ENCODE measurements at places on chromosomes 12 and 14. TPM values are rescaled to one million over a fixed set of nuclear protein-coding genes. Genes with fewer than 3 reads are reported as not detected.

Gene LRRC10
- total RNA-seq, result not detected

Gene CKB
- total RNA-seq, result 5.8 TPM

DNA sequence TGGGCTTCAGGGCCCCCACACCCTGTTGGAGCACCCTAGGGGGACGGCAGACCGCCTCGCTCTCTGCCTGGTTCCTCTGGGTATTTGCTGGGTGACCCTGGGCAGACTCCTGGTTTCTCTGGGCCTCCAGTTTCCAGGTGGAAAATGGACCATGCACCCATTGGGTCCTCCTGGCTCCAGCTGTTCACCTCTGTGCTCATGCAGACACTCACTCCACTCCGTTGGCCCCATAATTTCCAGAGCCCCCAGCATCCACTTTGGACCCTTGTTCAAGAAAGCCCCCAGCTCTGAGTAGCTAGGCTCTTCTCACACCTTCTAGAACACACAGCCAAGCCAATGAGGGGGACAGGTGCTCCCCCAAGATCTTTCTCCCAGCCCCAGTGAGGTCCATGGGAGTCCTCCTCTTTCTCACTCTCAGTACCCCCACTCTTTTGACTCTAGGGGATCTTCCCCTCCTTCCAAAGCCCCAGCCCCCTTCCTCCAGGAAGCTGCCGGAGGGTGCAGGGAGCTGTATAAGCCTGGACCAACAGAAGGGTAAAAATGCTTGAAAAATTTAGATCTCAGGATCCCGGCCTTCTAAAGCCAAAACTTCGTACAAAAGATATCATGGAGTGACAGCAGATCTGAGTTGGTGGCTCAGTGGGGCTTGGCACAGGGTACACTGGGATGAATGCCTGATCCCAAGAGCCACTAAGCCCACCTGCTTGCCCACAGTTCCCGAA lies 174.8 kb upstream of the RTL1 start:
- H3K36me3 ChIP-seq, result no peaks in the 10 kb centered on the region
- H3K4me3 ChIP-seq, result no peak overlapping the region
- no peak for DNase-seq
- no peaks in the 10 kb centered on the region for H3K4me1 ChIP-seq
- no peak overlapping the region for H3K27ac ChIP-seq

DNA sequence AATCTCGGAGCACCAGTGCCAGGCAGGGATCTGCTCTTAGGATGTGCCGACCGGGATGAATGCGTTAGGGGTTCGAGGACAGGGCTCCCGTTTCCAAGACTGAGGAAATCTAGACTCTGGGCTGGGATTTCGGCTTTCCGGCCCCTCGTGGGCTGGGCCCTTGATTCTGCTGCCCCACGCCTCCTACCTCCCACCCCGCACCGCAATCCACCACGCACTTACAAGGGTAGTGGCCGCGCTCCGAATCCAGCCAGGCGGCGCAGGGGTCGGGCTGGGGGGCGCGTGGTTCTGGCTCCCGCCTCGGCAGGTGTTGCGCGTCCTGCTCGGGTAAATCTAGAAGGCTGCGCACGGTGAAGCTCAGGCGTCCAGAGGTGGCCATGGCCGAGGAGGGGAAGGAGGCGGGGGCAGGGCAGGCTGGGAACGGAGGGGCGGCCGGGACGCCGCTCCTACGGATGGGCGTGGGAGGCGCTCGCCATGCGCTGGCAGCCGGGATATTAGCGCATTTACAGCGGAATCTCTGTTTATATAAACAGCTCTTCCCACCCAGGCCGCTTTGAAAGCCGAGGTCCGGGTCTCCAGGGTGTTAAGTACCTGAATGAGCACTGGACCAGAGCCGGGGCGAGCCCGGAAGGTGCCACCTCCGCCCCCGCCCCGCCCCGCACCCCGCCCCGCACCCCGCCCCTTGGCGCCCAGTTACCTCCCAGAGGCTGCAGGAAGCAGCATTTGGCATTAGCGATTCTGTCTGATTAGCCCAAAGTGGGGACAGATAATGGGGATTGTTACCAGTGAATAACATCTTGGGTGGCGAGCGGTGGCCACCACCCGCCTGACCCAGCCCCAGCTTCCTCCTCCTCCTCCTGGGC lies at the start of gene NKX2-8:
TSS of gene NKX2-8 (minus strand) at position 604 of the 863 bp plus-strand sequence. CDS start at position 379, 225 bp downstream.
- DNase-seq, result no peak
- H3K36me3 ChIP-seq, result no peaks in the 10 kb centered on the region
- H3K27ac ChIP-seq, result no peak within 1 kb of the TSS
- H3K4me1 ChIP-seq, result no peaks in the 10 kb centered on the region
- H3K27me3 ChIP-seq, result peaks cover 22% of the 10 kb centered on the region
- no peak within 1 kb of the TSS for H3K4me3 ChIP-seq

DNA sequence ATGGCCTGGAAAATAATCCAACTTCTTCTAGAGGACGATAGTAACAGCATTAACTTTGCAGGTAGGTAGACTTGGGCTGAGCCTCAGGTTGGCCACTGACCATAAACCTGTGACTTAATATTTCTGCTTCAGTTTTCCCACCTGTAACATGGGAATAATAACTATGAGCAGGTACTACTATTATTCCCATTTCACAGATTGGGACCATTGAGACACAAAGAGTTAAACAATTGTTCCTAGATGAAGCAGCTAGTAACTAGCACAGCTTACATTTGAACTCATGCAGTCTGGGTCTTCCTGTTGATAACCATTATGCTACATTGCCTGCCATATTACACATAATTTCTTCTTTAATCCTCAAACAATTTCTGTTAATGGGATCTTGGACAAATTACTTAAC lies 217.7 kb downstream of the NUAK1 start:
- no peaks in the 10 kb centered on the region for H3K4me1 ChIP-seq
- no peaks in the 10 kb centered on the region for H3K36me3 ChIP-seq
- H3K27ac ChIP-seq, result no peak overlapping the region
- H3K27me3 ChIP-seq, result peaks cover 2% of the 10 kb centered on the region

GRCh38 chr14:89371585-89372511 lies 45.2 kb downstream of the FOXN3 start:
- peaks cover 6% of the 10 kb centered on the region for H3K4me1 ChIP-seq
- H3K4me3 ChIP-seq, result no peak overlapping the region
- no peak for DNase-seq
- no peaks in the 10 kb centered on the region for H3K27me3 ChIP-seq

GRCh38 chr12:39287817-39288216 lies 155.1 kb downstream of the KIF21A start:
- H3K36me3 ChIP-seq, result no peaks in the 10 kb centered on the region
- H3K4me1 ChIP-seq, result no peaks in the 10 kb centered on the region
- no peak overlapping the region for H3K27ac ChIP-seq
- H3K27me3 ChIP-seq, result peaks cover 2% of the 10 kb centered on the region

DNA sequence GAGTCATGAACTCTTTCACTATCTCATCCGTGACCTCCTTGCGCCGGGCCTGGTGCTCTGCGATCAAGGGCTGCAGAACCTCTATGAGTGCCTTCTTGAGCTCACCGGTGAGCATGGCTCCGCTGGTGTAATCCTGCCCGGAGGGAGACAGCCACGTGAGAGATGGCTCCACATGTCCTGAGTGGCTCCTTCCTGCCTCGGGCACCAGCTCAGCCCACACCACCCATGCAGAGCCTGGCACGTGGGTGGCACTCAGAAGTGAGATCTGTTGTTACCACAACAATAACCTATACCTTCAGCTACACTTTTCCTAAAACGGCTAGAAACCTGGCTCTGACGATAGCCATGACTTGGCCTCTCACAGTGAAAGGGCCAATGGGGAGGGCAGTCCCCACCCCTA lies 11.8 kb downstream of the SLC25A47 start:
- no peaks in the 10 kb centered on the region for H3K27me3 ChIP-seq
- H3K4me1 ChIP-seq, result no peaks in the 10 kb centered on the region
- H3K36me3 ChIP-seq, result peaks cover 12% of the 10 kb centered on the region
- no peak overlapping the region for H3K27ac ChIP-seq
- no peak overlapping the region for H3K4me3 ChIP-seq
- no peak for DNase-seq

Gene CD9
- 3.6 TPM for total RNA-seq

GRCh38 chr12:80553316-80553715 lies 109.3 kb downstream of the PTPRQ start:
- H3K27me3 ChIP-seq, result no peaks in the 10 kb centered on the region
- no peak overlapping the region for H3K4me3 ChIP-seq
- no peak overlapping the region for H3K27ac ChIP-seq
- no peaks in the 10 kb centered on the region for H3K36me3 ChIP-seq
- no peaks in the 10 kb centered on the region for H3K4me1 ChIP-seq

DNA sequence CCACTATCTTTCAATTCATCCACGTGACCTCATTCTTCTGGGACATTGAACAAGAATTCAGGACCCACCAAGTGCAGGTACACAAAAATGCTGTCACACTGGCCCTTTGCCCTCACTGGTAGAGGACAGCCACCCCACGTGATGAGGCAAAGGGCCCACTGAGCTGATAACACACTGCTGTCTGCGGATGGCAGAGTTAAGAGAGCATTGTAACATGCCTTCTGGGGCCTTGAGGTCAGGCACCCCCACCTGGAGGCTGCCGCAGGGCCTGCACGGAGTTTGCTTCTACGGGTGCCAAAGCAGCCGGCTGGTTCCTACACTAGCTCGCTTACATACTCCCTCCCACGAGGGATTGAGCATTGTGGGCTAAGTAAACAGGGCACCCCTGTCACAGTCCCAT lies 101.0 kb downstream of the LRIG3 start:
- H3K27ac ChIP-seq, result no peak overlapping the region
- no peaks in the 10 kb centered on the region for H3K36me3 ChIP-seq
- no peaks in the 10 kb centered on the region for H3K27me3 ChIP-seq
- no peak for DNase-seq
- no peaks in the 10 kb centered on the region for H3K4me1 ChIP-seq

DNA sequence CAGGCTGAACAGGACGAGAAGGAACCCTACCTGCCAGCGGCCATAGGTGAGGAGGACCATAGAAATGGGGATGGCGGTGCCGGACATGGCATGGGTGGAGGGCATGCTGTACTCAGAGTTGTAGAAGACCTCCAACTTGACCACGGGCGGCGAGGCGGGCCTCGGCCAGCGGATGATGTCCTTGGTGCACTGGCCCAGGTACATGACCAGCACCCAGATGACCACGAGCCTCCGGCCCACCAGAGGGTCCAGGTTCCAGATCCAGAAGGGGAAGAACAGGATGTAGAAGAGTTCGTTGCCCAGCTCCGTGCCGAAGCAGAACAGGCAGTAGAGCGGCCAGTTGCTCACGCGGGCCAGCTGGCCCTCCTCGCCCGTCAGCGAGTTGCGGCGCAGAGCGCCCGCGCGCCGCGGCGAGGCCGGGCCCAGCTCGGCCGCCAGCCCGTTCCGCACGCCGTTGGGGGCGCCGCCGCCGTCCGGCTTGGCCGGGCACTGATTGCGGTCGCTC lies 582 bp downstream of the SGPP1 start:
- peak overlapping the region; percentile 92 for H3K4me3 ChIP-seq
- peaks cover 3% of the 10 kb centered on the region for H3K36me3 ChIP-seq
- H3K27me3 ChIP-seq, result no peaks in the 10 kb centered on the region
- peak overlapping the region; percentile 81 for H3K27ac ChIP-seq
- peak; percentile 34 for DNase-seq

- DNase-seq, result peak; percentile 39
- no peaks in the 10 kb centered on the region for H3K4me1 ChIP-seq
- no peaks in the 10 kb centered on the region for H3K27me3 ChIP-seq
- no peak overlapping the region for H3K4me3 ChIP-seq
Observed at GRCh38 chr12:44015333-44015941, 179.6 kb downstream of the TMEM117 start.

Gene STYX
- 34.0 TPM for total RNA-seq

Gene AKAP6
- total RNA-seq, result 0.47 TPM

DNA sequence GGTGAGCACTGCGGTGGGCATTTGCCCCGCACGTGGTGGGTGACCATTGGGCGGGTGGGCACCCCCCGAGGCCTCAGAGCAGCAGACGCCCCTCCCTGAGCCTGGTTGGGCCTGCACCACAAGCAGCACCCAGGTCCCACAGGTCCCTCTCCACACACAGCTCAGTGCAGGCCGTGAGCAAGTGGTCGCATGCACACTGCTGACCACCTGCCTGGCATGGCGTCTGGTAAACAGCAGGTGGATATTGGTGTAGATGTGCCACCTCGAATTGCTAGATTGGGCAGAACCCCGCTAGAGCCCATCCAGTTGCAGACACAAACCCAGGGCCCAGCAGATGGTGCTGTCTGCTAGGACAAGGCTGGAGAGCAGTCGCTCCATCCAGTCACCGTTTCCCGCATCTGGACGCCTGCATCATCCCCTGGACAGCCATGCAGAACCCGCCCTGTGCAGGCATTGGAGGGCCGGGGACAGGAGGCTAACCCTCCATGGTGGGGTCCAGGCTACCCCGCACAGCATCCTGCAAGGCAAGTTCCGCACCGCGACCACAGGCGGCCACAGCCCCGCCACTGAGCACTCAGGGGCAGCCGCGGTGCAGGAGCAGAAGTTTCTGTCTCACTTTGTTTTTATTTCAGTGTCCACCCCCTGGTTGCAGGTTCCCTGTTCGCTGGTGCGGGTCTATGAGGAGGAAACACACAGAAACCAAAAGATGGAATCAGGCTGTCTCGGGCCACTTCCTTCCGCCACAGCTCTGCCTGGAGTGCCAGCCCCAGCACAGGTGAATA lies 45.6 kb upstream of the RIMBP2 start:
- no peaks in the 10 kb centered on the region for H3K27me3 ChIP-seq
- no peak overlapping the region for H3K4me3 ChIP-seq
- H3K36me3 ChIP-seq, result no peaks in the 10 kb centered on the region
- peaks cover 7% of the 10 kb centered on the region for H3K4me1 ChIP-seq
- H3K27ac ChIP-seq, result no peak overlapping the region

DNA sequence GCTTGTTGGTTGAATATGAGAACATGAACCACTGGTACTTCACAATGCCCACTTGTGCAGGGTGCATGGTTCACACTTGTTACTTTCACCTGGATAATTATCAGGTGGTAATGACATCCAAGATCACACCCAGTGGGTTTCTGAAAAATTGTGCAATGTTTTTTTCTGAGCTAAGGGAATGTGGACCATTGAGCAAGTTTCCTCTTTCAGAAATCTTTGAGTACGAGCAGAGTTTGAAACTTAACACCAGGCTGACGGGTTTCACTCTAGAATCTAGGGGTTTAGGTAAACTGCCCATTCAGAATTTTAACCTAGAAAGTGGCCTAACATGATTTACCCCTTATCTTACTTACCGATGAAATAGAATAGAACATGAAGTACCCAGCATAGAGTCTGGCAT lies 389.6 kb downstream of the PAWR start:
- no peak overlapping the region for H3K4me3 ChIP-seq
- no peaks in the 10 kb centered on the region for H3K27me3 ChIP-seq
- no peaks in the 10 kb centered on the region for H3K36me3 ChIP-seq
- no peak overlapping the region for H3K27ac ChIP-seq

- H3K4me3 ChIP-seq, result no peak overlapping the region
- no peak for DNase-seq
- no peak overlapping the region for H3K27ac ChIP-seq
- H3K36me3 ChIP-seq, result no peaks in the 10 kb centered on the region
Observed at GRCh38 chr12:15372352-15372751, 50.0 kb downstream of the PTPRO start.

Gene DLK1
- not detected for total RNA-seq

GRCh38 chr12:21975293-21975692 lies 34.1 kb upstream of the ABCC9 start:
- no peak overlapping the region for H3K4me3 ChIP-seq
- H3K27me3 ChIP-seq, result peaks cover 2% of the 10 kb centered on the region
- DNase-seq, result no peak
- no peaks in the 10 kb centered on the region for H3K36me3 ChIP-seq
- H3K4me1 ChIP-seq, result no peaks in the 10 kb centered on the region

Gene ADAM21
- total RNA-seq, result not detected

- no peaks in the 10 kb centered on the region for H3K27me3 ChIP-seq
- H3K27ac ChIP-seq, result peak overlapping the region; percentile 64
- peak overlapping the region; percentile 63 for H3K4me3 ChIP-seq
- peaks cover 41% of the 10 kb centered on the region for H3K4me1 ChIP-seq
- H3K36me3 ChIP-seq, result no peaks in the 10 kb centered on the region
Observed at GRCh38 chr12:89765959-89766824, 57.6 kb upstream of the ATP2B1 start.

- DNase-seq, result no peak
- H3K27me3 ChIP-seq, result no peaks in the 10 kb centered on the region
- H3K27ac ChIP-seq, result no peak overlapping the region
- H3K36me3 ChIP-seq, result peaks cover 3% of the 10 kb centered on the region
Observed at GRCh38 chr12:28563286-28563685, 373.0 kb downstream of the CCDC91 start.

Gene NGB
- total RNA-seq, result not detected

Data from CD4-positive, CD25-positive, alpha-beta regulatory T cell (primary cell).